ENCODE measurements at places on chromosomes 6 and 20. TPM values are rescaled to one million over a fixed set of nuclear protein-coding genes. Genes with fewer than 3 reads are reported as not detected.

The F13A1 gene
- not detected for polyA plus RNA-seq

The GSTA3 gene
- not detected for polyA plus RNA-seq

The YWHAB gene
- 445 TPM for polyA plus RNA-seq

The PPP1R16B gene
- 0.34 TPM for polyA plus RNA-seq

All from GM23248 (cell line).